ENCODE measurements at places on chromosomes 11 and 22.
A peak's percentile ranks its signal among the peaks of the same experiment; 100 is the strongest.

GRCh38 chr11:122258446-122259194, 142.6 kb upstream of the BLID start:
- DNase-seq, result no peak

- DNase-seq, result no peak
These were observed 2.9 kb downstream of the SMARCB1 start for GRCh38 chr22:23789638-23790037.

- DNase-seq, result no peak
These were observed 566.4 kb downstream of the METTL15 start for GRCh38 chr11:28674433-28675103.

- DNase-seq, result peak; percentile 37
These were observed 23.6 kb upstream of the ETS1 start for GRCh38 chr11:128610721-128611617.

DNA sequence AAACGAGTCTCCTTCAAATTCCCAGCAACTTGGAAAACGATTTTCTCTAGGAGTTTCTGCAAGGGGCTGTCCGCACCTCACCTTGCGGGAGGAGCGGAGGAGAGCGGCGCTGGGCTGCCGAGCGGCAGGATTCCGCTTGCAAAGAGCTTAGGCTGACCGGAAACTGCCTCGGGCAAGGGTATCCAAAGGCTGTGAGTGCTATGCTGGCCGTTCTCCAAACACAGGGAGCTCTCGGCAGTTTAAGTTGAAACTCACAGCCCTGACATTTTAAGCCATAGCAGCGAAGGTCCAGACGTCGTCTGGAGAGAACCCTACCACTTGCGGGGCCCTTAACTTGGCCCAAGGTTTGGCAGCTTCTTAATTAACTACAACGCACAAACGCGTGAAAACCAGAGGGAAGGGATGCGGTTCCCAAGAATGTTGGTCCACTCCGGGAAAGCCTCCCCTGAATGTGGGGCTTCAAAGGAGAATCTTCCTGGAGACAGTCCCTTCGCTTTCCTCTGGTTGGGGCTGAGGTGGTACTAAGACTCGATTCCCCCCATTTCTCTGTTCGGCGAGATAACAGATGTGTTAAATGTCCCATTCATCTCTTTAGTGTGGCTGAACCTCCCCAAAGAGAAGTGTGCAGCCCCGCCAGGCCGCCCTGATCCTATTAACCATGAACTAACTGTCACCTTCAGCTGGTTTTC, 1.1 kb upstream of the DBX1 start:
- DNase-seq, result peak; percentile 10

DNA sequence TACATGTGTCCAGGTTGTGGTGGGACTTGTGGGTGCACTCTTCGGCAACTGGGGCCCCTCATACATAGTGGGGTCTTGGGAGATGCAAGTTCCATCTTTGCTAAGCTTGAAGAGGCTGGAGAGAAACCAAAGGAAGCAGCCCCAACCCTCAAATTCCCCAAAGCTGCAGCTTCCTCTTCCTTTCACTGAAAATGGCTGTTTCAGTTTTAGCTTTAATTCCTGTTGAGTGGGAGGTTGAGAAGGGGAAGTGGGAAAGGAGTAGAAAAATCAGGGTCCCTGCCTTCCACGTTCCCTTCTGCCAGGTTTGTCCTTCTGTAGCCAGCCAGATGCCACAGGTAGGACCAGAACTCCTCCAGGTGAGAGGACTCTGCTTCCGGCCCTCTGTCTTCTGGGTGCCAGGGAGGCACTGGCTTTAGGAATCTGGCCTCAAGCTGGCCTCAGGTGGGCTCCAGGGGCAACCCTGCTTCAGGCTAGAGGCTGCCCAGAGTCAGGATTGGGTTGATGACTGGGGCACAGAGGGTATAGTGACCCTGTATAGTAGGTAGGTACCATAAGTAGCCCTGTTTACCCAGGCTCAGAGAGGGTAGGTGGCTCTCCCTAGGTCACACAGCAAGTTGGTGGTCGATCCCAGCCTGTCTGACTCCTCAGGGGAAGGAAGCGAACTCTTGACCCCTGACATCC, 16.2 kb downstream of the P2RY6 start:
- DNase-seq, result no peak

GRCh38 chr11:134452026-134452837, 40.2 kb upstream of the B3GAT1 start:
- no peak for DNase-seq

DNA sequence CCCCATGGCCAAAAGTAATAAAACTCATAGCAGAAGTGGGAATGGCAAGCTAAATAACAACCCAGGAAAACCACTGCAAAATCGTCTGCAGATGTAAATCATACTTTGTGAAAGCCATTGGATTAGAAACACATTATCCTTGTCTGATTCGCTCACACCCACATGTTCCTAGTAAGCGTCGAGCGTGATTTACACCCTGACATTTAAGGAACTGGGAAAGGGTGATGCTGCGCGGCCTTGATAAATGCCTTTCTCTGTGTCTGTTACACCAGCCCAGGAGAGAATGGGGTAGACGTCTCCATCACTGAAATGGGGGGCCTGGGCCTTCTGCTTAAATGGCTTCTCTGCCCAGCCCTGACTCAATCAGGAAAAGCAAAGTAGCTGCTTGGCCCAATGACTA, 162.7 kb downstream of the NTM start:
- no peak for DNase-seq

DNA sequence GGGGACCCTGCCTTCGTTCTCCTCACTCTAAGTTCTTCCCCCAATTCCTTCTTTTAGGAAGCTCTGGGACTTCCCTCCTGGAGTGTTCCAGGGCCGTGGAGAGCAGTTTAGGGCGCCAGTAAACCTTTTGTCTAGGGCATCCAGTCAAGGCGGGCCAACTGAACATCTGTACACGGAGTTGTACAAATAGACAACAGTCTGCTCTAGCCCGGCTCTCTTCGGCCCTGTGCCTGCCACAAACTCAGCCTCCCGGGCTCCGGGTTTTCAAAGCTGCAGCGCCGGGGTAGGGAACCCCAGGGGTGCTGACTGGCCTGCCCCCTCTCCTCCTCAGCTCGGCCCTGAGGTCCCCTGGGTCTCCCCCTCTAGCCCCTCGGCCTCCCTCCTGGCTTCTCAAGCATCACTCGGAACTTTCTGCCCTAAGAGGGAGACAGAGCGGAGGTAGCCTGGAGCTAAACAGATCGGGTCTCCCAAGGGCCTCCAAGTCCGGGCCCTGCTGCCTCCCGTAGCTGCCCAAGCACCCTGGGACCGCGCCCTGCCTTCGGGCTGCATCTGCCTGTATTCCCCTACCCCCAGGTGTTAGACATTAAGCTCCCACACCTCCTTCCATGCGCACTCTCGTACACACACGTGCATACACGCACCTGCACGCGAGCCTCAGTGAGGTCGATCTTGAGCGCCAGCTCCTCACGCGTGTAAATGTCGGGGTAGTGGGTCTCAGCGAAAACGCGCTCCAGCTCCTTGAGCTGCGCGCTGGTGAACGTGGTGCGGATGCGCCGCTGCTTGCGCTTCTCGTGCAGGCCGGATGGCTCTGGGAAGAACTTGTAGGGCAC, 3.3 kb downstream of the PHOX2A start:
- DNase-seq, result no peak

- no peak for DNase-seq
These were observed 1317.2 kb downstream of the TBC1D22A start for GRCh38 chr22:48079505-48080290.

GRCh38 chr11:69984457-69985261, 93.5 kb upstream of the ANO1 start:
- no peak for DNase-seq

DNA sequence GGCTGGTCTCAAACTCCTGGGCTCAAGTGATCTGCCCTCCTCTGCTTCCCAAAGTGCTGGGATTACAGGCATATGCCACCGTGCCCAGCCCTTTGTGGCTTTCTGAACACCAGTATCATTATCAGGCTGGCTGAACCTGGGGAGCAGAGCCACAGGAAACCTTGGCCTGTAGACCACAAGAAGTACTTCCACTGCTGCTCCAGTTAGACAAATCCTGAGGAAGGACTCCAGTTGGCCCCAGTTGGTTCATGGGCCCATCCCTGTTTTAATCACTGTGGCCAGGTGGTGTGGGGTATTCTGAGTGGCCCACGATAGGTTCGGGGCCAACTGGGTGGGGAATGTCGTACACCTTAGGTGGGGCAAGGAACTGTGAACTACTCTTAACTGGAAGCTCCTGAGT, 5.5 kb upstream of the DUSP18 start:
- no peak for DNase-seq

DNA sequence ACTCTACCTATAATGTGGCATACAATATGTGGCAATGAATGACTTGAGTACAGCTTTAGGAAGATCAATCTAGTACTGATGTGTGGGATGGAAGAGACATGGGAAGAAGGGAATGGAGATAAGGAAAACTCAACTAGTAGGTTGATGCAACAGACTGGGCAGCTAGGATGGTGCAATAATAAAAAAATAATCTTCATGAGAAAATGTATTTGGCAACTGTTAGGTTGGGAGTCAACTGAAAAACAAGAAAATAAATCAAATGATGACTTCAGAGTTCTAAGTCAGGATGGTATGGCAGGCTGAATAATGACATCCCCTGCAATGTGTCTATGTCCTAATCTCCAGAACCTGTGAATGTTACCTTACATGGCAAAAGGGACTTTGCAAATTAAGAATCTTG, 236.8 kb upstream of the PITPNB start:
- DNase-seq, result no peak

DNA sequence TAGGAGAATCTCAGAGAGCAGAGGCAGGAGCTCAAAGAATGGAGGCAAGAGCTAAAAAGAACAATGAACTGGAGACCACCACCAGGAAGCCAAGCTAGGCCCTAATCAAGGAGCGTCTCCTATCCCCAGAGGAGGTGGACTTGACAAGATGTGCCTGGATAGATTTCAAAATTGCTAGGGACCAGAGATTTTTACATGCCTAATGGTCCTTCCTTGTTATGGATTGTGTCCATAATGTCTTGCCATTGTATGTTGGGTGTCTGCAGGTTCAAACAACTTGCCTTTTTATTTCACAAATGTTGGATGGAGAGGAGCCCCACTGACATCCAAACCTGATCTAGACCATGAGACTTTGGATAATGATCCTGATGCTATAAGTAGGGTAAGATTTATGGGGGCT, 88.2 kb upstream of the TP53I11 start:
- no peak for DNase-seq

- DNase-seq, result no peak
These were observed 4.5 kb upstream of the CHST1 start for GRCh38 chr11:45669956-45670355.

DNA sequence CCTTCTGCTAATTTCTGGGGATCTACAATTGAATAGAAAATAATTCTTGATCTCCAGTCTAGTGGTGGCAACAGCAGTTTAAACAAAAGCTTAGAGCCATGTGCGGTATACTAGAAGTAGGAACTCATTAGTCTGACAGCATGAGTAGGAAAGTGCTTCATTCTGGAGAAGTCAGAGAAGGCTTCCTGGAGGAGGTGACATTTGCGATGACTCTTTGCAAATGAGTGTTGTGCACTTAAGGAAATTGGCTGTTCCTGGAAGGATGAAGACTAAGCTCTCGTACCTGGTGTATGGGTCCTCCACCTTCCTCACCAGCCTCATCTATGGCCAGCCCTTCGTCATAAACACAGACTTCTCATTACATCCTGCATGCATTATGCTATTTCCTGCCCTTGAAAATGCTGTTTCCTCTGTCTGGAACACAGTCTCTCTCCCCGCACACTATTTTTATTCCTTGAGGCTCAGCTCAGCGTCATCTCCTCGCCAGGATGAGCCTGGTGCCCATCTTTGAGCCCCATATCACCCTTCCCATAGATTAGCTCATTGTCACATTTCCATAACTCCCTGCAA, 132.9 kb downstream of the PKNOX2 start:
- no peak for DNase-seq

DNA sequence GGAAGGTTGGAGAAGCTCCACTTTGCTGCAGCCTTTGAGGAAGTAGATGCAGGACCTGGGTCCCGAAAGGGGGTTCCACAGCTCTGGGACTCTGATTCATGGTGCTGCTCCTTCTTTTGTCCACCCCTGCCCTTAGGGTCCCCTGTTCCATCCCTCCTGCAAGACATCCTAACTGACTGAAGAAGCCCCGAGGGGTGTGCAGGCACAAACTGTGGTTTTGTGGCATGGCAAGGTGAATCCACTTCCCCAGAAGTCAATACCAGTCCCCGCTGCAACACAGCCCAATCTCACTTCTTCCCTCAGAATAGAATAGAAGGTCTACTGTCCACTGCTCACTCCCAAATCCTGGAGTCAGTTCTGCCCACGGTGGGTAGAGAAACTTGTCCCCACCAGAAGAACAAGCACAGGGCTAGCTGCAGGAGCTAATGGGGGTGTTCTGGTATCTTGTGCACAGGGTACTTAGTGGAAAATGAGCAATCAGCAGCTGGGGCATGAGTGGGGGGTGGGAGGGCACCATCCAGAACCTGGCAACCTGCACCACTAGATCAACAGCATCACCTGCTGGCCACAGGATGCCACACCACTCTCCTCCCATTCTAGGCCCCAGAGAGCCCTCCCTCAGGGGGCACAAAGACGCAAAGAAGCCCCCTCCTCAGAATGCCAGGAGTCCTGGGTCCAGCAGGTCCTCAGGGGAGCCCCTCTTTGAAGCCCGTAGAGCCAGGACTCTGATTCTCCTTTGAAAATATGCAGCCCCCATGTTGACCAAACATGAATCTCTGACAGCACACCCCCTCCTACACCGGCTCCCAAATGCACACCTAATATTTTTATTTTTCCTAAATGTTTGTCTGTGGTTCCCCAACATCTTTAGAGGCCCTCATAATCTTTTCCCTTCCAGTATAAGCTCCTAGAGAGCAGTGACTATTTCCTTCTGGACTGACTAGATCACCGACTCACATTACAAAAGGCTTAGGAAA, 14.1 kb downstream of the SPATA19 start:
- no peak for DNase-seq

DNA sequence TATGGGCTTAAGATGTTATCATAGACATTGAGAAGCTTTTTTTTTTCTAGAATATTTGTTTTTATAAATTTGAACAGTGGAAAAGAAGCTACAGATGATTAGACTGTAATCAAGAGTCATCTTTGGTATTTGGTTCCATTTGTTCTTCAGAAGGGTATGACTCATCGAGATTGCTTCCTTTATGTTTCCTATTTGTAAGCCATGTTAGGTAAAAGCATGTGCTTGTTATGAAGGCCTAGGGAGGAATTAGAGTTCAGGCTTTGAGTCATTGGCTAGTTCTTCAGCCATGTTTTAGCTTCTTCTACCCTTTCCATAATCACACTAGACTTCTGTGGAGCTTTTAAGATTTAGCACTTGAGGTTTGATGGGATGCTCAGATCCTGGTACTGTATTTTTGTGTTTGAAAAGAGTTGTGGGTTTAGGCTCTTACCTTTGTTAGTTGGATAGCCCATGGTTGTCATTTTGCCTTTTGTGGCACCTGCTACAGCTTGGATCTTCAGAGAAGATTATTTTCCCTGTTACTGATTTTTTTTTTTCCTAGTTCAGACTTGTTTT, 44.3 kb downstream of the POLD3 start:
- no peak for DNase-seq
